ENCODE measurements at places on chromosomes 12 and 14. TPM values are rescaled to one million over a fixed set of nuclear protein-coding genes. Genes with fewer than 3 reads are reported as not detected.

- no peak for DNase-seq
- H3K27ac ChIP-seq, result no peak overlapping the region
- no peak overlapping the region for H3K4me3 ChIP-seq
These were observed 12.3 kb downstream of the DENND5B start for GRCh38 chr12:31578632-31579031.

Gene LRCOL1
- total RNA-seq, result not detected

DNA sequence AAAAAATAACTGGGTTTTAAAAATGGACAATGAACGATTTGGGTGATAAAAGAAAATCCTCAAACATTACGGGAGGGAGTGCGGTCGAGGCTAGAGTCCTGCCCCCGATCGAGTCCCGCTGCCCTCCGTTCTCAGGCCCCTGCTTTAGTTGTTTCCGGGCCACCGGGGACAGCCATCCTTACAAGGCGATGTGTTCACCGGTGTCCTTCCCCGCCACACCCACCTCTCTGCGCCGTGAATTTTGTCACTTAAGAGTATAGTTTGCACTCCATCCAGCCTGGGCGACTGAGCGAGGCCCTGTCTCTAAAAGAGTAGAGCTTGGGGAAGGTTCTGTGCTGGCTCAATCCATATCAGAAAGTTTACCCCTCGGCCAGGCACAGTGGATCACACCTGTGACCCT lies 2.9 kb downstream of the ULK1 start:
- no peak overlapping the region for H3K27ac ChIP-seq
- no peak for DNase-seq
- H3K4me1 ChIP-seq, result peaks cover 12% of the 10 kb centered on the region
- H3K27me3 ChIP-seq, result no peaks in the 10 kb centered on the region
- no peaks in the 10 kb centered on the region for H3K36me3 ChIP-seq

DNA sequence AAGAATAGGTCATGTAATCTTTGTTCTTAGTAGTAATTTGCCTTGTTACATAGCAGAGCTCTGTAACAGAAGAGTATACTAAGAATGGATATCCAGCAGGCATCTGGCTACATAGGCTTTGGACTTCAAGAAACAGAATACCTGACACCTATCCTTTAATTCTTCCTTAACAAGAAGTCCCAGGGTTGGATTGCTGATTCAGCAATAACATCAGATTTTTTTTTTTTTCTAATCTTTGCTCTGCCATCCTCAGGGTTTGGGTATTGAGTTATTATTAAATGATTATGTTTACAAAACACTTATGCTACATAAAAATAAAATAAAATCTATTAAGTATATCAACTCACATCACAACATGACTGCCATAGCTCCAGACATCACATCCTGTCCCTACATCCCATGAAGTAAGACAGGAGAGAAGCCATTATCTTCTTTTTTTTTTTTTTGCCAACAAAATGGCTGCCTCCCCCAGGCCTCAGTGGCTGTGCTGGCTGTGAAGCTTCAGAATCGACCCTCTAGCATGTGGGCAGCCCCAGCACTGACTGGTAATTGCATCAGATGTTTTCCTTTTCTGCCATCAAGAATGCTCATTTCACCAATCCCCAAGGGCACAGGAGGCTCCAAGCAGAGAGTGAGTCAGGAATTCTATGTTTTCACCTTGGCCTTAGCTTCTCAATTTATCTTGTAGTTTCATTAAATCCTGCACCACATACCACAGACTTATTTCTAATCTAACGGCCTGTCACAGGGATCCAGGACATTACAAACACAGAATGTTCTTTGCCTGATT lies 186.2 kb downstream of the DICER1 start:
- DNase-seq, result no peak
- no peak overlapping the region for H3K27ac ChIP-seq
- H3K36me3 ChIP-seq, result no peaks in the 10 kb centered on the region
- H3K4me3 ChIP-seq, result no peak overlapping the region

GRCh38 chr12:113221997-113222729 lies 899 bp downstream of the TPCN1 start:
- H3K4me1 ChIP-seq, result peaks cover 17% of the 10 kb centered on the region
- H3K4me3 ChIP-seq, result peak overlapping the region; percentile 70
- H3K27me3 ChIP-seq, result no peaks in the 10 kb centered on the region
- peak overlapping the region; percentile 83 for H3K27ac ChIP-seq
- DNase-seq, result no peak

DNA sequence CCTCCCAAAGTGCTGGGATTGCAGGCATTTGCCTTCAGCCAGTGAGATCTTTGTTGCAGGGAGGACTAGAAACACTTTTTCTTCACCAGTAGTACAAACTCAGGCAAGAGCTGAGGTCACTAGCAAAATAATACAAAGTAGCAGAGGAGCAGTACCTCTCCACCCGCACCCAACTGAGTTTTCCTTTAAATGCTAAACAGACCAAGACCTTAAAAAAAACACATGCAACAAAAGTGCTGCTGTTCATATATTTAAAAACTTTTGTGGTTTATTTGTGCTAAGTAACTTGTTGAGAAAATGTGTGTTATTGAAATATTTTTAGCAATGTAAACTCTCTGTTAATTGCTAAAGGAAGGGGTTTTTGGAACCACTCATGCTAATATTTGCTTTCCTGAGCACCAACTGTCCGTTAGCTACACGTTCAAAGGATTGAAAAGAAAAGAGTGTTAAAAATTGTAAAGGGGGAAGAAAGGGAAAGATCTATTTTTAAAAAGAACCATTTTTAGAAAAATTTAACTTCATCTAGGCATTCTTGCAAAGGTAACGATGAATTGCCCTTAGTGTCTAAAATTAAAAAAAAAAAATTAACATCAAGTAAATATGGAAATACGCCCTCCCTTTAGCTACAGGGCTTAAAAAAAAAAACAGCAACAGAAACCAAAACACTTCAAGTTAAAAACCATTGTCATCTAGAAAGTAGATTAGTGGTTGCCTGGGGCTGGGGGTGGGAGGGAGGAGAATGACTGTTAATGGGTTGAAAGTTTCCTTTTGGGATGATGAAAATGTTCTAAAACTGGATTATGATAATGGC lies 114.0 kb upstream of the KRAS start:
- DNase-seq, result no peak
- no peak overlapping the region for H3K4me3 ChIP-seq
- no peaks in the 10 kb centered on the region for H3K36me3 ChIP-seq

DNA sequence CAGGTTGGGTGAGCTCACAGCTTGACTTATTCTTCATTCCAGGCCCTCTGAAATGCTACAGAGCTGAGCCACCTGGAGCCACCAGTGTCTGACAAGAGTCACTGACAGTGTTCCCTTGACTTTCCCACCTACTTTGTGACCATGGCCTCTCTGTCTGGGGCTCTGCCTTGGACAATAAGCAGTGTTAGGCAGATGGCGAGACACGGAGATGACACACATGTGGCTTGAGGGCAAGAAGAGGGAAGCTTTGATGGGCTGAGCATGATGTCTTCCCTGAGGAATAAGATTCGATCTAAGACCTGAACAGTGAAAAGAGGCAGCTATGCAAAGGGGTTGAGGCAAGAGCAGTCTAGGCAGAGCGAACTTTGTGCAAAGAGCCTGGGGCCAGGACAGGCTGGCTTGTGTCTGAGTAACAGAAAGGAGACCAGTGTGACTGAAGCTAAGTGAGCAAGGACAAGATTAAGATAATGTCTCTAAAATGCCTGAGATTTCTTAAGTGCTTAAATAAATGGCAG lies 105.5 kb downstream of the NUAK1 start:
- no peaks in the 10 kb centered on the region for H3K27me3 ChIP-seq
- no peaks in the 10 kb centered on the region for H3K36me3 ChIP-seq
- H3K27ac ChIP-seq, result no peak overlapping the region
- no peaks in the 10 kb centered on the region for H3K4me1 ChIP-seq
- DNase-seq, result no peak

GRCh38 chr12:21500786-21501257 lies 613 bp downstream of the RECQL start:
- peak overlapping the region; percentile 87 for H3K27ac ChIP-seq
- H3K4me3 ChIP-seq, result peak overlapping the region; percentile 68
- peaks cover 2% of the 10 kb centered on the region for H3K36me3 ChIP-seq
- H3K4me1 ChIP-seq, result peaks cover 20% of the 10 kb centered on the region
